Cardiac fibroblast (primary cell): ENCODE measurements at places on chromosomes 5 and 9.

- DNase-seq: no peak
These were observed 6.0 kb upstream of the GRAMD2B start for GRCh38 chr5:126417178-126417577.

DNA sequence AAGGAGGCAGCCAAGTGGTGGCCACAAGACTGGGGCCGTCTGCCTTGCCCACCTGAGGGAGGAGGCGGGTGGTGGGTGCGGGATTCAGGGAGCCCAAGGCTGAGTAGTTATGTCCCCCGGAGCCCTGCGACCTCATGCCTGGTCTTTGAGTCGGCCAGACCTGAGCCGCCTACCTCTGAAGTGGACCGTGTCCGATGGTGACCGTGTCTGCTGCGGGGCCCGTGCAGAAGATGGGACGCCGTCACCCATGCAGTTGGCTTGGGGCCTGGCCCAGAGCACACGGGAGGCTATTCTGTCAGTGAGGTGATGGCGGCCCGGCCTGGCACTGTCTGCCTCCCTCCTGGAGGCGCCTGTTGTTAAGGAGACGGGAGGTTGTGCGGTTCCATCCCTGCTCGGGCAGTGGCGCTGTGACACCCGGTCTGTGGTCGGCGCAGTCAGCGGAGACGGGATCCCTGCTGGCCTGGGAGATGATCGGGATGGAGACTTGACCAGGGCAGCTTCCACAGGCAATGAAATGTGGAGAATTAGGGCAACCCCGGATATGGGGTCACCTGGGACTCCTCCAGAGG is 62.5 kb upstream of the FCN2 start:
- no peak for DNase-seq

DNA sequence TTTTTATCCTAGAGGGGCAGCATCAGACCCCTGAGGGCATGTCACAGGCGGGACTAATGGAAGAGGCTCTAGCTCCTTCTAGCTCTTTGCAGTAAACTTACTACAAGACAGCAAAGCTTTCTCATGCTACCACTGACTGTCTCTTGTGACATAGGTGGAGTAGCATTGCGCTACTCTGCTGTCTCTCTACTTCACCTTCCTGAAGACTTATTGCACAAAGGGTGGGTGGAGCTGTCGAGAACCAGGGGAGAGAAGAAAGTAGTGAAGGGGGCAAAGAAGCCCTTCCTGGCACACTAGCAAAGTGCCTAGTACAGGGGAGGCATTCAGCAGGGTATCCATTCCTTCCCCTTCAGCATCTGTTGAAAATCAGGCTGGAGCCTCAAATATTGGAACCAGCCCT is 36.1 kb upstream of the NEK6 start:
- no peak for DNase-seq

DNA sequence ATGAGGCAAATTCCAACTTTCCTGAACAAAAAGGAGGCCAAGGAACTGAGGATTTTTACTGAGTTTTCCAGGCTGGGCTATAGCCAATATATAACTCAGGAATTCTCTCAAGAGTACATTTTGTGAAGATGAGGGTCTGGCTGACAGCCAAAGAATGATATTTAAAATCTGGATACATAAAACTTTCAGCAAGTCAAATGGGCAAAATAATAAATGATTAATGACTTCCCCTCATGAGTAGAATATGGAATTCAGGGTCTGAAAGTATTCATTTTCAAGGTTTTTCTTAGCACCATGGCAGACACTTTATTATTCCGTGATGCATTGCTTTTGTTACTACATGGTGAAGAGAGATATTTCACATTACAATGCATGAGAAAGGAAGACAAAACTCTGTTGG is 7.8 kb downstream of the FAM81B start:
- DNase-seq: no peak

DNA sequence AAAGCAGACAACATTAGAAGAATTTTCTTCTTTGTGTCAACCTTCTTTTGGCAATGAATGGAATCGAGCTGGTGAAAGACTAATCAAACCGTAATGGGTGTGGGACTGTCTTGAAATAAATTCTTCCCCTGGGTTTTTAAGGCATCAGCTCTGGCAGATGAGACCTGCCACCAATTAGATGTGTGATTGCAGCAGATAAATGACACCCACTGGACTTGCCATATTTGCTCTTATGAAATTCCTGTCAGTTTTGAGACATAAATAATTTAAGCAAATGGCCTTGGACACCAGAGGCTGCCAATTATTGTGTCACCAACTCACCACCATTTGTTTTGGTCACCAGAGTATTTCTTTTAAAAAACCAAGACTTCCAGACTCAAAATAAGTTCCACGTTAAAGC is 135.9 kb upstream of the RGMB start:
- no peak for DNase-seq

DNA sequence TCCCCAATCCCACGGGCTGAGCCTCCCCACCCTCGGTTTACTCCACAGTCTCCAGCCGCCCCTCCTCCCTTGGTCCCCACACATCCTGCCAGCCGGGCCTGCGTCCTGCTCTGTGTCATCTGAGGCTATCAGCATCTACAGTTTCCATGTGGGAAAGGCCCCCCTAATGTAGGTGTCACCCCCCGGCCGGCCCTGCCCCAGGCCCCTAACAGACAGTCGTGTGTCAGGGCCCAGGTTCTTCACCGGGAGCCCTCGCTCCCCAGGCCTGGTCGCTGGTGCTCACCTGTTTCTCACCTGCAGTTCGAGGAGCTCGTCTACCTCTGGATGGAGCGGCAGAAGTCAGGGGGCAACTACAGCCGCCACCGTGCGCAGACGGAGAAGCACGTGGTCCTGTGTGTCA is 62.7 kb downstream of the KCNT1 start:
- DNase-seq: no peak

- no peak for DNase-seq
These were observed 82.4 kb downstream of the COL27A1 start for GRCh38 chr9:114237781-114238180.

- no peak for DNase-seq
These were observed 77.9 kb downstream of the CTSL start for GRCh38 chr9:87803623-87804345.
